Fibroblast of villous mesenchyme (primary cell): ENCODE measurements at places on chromosomes 3 and 15. TPM values are rescaled to one million over a fixed set of nuclear protein-coding genes. Genes with fewer than 3 reads are reported as not detected.
A peak's percentile ranks its signal among the peaks of the same experiment; 100 is the strongest.

CLRN1 gene
- total RNA-seq = not detected in 2 replicates

DNA sequence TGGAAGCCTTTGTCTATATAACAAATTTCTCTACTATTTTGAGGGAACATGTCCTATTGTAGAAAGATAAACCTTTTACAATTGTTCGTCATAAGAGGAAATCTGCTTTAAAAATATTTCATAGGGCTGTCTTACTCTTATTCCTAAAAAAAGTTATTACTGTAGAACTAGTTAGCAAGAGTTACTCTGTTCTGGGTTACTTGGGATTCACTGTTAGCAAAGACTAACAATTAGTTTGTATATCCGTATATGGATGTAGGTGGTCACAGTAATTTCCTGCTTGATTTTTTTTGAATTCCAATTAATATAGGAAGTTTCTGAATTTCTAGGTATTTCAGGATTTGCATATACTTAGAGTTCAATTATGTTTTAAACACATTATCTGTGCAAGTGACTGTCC lies 413.5 kb downstream of the RBMS3 start:
- no peak for DNase-seq

DNA sequence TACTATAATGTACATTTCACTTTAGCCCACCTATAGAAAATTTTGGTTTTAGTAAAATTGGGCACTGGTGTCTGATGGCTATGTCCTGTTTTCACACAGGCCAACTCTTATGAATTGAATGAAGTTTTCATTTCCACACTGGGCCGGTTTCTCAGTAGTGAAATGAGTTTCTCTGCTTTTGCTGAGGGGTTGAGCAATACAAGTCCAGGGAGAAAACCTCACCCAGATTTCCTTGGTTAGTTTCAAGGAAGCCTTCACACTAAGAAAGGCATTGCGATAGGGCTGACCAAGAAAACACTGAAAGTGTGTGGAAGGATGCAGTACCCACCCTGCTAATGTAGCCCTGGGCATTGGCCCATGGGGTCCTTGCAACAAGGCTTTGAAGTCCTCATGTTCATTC lies 331.5 kb upstream of the CFAP20DC start:
- DNase-seq = no peak

DNA sequence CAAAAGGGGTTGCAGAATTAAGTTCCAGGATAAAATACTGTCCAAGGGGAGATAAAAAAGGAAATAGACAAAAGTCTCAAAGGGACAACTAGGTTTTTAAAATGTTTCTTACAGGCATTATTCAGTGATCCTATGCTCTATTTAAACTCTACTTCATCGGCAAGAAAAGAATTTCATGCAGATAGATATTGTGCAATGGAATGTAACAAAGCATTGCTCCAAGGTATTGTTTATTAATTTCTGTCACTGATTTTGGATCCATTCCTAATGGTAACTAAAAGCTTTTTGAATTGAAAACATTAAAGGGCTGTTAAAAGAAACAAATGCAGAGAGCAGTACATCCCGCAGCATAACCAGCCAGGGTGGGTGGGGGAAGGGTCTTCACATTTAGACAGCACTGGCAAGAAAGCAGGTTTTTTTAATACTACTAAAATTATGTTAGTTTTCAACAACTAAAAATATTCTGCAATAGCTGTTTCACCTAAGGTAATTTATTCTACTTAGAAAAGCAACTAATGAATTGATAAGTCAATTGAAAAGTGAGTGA lies 82.9 kb downstream of the THBS1 start:
- peak; percentile 28 for DNase-seq

GOLGA6L9 gene
- 1.3 TPM in 2 replicates for total RNA-seq

DNA sequence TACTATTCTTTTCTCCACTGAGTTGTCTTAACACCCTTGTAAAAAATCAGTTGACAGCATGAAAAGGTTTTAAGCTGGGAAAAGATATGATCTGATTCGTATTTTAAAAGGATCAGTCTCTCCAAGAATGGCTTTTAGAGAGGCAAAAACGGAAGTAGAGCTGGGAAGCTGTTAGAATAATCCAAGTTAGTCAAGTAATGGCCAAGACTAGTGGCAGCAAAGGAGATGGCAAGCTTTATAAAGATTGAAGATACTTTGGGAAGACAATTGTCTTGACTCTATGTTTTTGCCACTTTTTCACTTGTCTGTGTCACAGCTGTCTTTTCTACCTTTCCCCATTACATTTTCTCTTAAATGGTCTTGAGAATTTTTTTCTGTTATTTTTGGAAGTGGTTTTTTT lies 243.5 kb upstream of the MANF start:
- no peak for DNase-seq
